Stimulated activated CD8-positive, alpha-beta memory T cell treated with anti-CD3 and anti-CD28 coated beads, Interleukin-7, amount 100 ng/mL, for 48 hours (primary cell): ENCODE measurements at places on chromosomes 1 and 21.

DNA sequence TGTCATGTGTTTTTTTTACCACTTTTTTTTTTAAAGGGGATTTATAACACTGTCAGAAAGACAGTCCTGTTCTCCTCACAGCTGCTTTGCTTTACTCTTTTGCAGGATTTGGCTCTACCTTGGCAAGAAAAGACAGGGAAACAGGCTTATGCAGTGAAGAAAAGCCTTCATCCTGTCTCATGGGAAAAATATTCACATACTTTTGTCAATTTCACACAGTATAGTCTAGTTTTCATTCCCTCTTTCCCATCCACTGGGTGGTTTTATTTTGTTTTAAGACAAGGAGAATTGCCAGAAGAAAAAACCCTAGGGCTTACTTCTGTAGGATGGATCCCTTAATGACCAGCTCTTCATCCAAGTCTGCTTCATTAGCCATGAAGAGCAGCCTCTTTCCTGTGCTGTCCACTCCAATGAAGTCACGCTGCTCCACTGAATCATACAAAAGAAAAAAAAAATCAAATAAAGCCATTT, 60.0 kb downstream of the EIF2B3 start:
- DNase-seq, result no peak

DNA sequence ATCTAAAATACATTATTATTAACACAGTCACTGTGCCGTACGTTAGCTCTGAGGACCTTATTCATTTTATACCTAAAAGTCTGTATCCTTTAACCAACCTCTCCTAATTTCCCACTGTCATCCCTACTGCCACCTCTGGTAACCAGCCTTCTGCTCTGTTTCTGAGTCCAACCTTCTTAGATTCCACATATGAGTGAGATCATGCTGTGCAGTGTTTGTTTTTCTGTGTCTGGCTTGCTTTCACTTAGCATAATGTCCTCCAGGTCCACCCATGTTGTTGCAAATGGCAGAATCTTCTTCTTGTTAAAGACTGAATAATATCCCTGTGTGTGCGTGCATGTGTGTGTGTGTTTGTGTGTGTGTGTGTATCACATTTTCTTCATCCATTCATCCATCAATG, 64.2 kb downstream of the ETS2 start:
- no peak for DNase-seq

GRCh38 chr1:239558991-239559390, 172.6 kb downstream of the CHRM3 start:
- DNase-seq, result no peak

DNA sequence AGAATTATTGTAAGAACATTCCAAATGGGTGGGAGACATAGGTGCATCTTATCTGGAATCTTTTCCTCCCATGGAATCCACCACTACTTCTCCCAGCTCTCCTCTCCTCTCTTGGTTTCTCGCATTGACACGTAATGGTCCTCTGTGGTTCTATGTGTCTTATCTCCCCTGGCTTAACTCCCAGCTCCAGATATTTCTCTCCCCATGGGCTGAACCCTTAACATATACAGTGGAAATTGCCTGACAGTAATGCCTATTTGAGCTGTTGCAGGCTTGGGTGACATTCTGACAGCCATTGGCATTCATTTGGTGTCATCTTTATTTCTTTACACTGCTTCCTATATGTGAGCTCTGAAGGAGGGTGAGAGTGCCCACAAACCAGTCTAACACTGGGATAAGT, 118.3 kb downstream of the SPATA46 start:
- no peak for DNase-seq

DNA sequence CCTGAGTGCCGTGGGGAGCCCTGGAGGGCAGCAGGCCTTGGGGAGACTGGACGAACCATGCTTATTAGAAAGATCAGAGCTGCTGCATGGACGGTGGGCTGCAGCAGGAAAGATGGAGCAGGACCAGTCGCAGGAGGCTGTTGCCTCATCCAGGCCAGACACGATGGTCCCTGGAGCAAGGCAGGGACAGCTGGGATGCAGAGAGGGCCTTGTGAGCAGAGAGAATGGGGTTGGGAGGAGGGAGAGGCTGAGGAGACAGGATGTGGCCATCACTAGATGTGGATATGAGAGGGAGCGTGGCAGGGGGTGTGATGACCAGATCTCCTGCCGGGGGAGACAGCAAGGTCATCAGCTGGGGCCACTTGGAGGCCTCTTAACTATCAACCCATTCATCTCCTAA, 727.6 kb downstream of the PTPRU start:
- no peak for DNase-seq

DNA sequence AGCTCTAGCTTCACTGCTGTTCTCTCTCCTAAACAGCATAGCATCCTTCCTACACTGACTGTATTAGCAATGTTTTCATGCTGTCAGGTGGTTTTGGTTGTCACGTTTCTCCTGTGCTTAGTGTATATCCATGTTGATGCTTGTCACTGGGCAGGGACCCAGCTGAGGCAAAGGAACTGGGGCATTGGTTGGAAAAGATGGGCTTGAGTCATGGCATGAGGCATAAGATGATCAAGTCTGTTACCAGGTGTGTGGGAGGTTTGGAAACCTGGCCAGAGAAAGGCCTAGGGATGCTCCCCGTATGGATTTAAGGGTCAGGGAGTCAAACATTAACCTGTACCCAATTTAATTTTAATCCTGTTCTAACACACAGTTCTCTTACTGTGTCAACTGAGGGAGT, 69.6 kb downstream of the OSBPL9 start:
- DNase-seq, result no peak

GRCh38 chr1:33147275-33147996, 34.4 kb downstream of the TRIM62 start:
- DNase-seq, result no peak

- DNase-seq, result no peak
Observed at GRCh38 chr1:75273110-75273509, 138.9 kb downstream of the LHX8 start.

- DNase-seq, result no peak
Observed at GRCh38 chr1:192706936-192707335, 71.0 kb downstream of the RGS13 start.
